CD14-positive monocyte (primary cell): ENCODE measurements at places on chromosomes 7 and 10. TPM values are rescaled to one million over a fixed set of nuclear protein-coding genes. Genes with fewer than 3 reads are reported as not detected.

Gene GNGT1
- not detected for polyA plus RNA-seq

Gene C10orf67
- not detected for polyA plus RNA-seq

Gene ABCB1
- 0.24 TPM for polyA plus RNA-seq

Gene FOXI2
- not detected for polyA plus RNA-seq

Gene UTF1
- 0.14 TPM for polyA plus RNA-seq

DNA sequence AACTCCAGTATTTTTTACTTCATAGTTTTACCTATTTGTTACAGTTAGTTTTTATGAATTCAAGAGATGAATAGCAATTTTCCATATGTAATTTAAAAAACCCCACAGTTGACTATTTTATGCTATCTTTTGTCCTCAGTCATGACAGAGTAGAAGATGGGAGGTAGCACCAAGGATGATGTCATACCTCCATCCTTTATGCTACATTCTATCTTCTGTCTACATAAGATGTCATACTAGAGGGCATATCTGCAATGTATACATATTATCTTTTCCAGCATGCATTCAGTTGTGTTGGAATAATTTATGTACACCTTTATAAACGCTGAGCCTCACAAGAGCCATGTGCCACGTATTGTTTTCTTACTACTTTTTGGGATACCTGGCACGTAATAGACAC, 184.2 kb downstream of the CFTR start:
- no peak for DNase-seq
- no peak overlapping the region for H3K27ac ChIP-seq

DNA sequence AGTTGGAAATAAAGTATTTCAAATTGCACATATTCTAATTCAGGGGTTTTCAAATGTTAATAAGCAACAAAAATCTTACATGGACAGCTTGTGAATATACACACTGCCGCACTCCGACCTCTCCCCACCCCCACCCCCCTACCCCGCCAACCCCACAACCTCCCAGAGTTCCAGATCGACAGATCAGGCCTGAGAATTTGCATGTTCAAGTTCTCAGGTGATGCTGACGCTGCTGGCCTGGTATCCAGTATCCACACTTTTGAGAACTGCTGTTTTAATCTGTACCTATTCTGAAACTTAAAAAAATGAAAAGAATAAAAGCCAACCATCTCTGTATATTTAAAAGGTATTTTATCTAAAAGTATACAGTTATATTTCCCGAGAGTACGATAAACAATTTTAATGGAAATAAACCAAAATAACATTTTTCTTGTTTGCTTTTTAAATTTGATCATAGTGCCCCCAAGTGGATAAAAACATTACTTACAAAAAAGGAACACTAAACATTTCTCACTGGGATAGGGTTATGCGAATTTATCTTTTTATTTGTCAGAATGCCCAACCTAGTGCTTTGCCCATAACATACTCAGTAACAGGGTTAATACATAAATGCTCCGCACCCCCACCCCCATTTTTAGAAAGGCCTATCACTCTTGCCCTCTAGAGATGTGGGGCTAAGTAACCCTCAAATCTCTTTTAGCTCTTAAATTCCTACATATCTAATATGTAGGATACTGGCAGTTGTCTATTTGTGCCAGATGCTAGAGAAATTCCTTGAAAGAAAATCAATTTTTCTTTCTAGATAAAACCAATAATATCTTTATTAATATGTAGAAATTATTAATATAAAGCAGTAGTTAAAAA, 166.3 kb downstream of the RNF133 start:
- no peak overlapping the region for H3K27ac ChIP-seq
- H3K4me3 ChIP-seq, result no peak overlapping the region
- DNase-seq, result no peak
- no peaks in the 10 kb centered on the region for H3K4me1 ChIP-seq
- H3K27me3 ChIP-seq, result no peaks in the 10 kb centered on the region

GRCh38 chr7:50190776-50191175, 97.7 kb upstream of the ZPBP start:
- no peak for DNase-seq
- peaks cover 7% of the 10 kb centered on the region for H3K4me1 ChIP-seq
- H3K4me3 ChIP-seq, result no peak overlapping the region

- no peaks in the 10 kb centered on the region for H3K36me3 ChIP-seq
- DNase-seq, result peak; percentile 26
- no peak overlapping the region for H3K27ac ChIP-seq
- H3K4me1 ChIP-seq, result peaks cover 49% of the 10 kb centered on the region
- H3K27me3 ChIP-seq, result no peaks in the 10 kb centered on the region
- H3K4me3 ChIP-seq, result no peak overlapping the region
Observed at GRCh38 chr7:47149208-47149839, 432.6 kb downstream of the TNS3 start.

- no peaks in the 10 kb centered on the region for H3K4me1 ChIP-seq
- no peaks in the 10 kb centered on the region for H3K27me3 ChIP-seq
- no peak overlapping the region for H3K27ac ChIP-seq
- H3K36me3 ChIP-seq, result no peaks in the 10 kb centered on the region
- H3K4me3 ChIP-seq, result no peak overlapping the region
Observed at GRCh38 chr7:69245646-69246045, 352.6 kb upstream of the AUTS2 start.

- H3K36me3 ChIP-seq, result no peaks in the 10 kb centered on the region
- H3K4me3 ChIP-seq, result no peak overlapping the region
- no peaks in the 10 kb centered on the region for H3K27me3 ChIP-seq
- H3K4me1 ChIP-seq, result no peaks in the 10 kb centered on the region
Observed at GRCh38 chr10:3693022-3693697, 91.8 kb downstream of the KLF6 start.

DNA sequence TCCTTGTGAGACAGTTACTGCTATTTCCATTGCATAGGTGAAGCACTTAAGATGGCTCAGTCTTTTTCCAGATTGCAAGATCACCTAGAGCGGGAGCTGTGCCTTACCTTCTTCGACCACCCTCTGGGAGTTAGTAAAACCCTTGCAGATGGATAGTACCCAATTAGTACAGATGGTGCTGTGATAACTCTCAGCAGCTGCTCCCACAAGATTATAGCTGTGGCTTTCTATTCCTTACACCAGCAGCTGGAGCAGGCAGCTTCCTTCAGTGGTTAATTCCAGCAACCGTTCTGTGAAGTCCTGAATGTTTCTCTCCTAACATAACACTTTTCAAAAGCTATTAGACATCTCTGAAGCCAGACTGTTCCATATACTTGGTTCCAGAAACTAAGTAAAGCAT, 796.8 kb downstream of the XPNPEP1 start:
- DNase-seq, result no peak
- H3K36me3 ChIP-seq, result no peaks in the 10 kb centered on the region
- no peak overlapping the region for H3K27ac ChIP-seq
- H3K27me3 ChIP-seq, result no peaks in the 10 kb centered on the region

DNA sequence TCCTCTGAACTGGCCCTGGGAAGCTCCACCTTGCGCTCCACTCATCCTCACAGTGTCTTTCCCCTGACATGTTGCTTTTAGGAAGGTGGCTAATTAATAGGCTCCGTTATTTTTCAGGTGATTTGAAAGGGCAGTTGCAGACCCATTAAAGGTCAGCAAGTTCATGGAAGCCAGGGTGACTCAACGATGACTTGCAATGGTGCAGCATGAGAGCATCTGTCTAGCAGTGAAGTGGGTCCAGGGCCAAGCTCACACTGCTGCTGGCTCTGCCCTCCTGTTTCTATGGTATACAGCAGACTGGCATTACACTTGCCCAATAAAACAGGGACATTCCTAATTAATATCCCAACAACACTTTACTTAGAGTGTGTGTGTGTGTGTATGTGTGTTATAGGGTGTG, 68.8 kb upstream of the WDR11 start:
- no peaks in the 10 kb centered on the region for H3K36me3 ChIP-seq
- DNase-seq, result no peak
- peaks cover 4% of the 10 kb centered on the region for H3K27me3 ChIP-seq
- no peak overlapping the region for H3K4me3 ChIP-seq
- H3K27ac ChIP-seq, result no peak overlapping the region
- peaks cover 5% of the 10 kb centered on the region for H3K4me1 ChIP-seq

DNA sequence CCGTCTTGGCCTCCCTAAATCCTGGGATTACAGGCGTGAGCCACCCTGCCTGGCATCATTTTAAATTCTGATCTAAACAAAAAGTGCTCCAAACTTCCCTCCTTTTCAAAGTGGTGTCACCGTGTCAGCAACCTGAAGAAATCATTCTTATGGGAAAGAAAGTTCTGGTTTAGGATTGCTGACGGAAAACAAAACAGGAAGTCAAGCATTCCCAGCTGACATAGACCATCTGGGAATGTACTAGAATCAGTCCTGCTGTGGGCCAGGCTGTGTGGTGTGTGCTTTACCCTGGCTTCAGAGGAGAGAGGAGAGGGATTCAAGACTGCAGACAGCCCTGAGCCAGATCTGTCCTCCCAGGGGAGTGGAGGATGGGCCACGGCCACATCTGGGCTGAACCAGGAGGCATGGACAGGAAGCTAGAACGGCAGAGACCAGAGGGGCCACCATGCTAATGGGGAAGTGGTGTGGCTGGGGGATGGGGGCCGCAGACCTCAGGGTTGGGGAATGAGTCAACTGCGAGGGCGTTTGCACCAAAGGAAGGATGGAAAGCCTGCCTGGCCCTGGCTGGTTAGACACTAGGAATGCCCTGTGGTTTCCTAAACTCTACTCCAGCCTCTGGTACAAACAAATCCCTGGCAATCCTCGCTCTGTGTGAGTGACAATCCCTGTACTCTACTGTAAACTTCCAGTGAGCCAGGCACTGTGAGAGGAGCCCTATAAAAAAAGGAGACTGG, 16.7 kb upstream of the CLIP2 start:
- no peaks in the 10 kb centered on the region for H3K27me3 ChIP-seq
- DNase-seq, result peak; percentile 83
- peak overlapping the region; percentile 62 for H3K4me3 ChIP-seq
- peaks cover 34% of the 10 kb centered on the region for H3K4me1 ChIP-seq
- no peaks in the 10 kb centered on the region for H3K36me3 ChIP-seq
- H3K27ac ChIP-seq, result peak overlapping the region; percentile 81

- H3K36me3 ChIP-seq, result peaks cover 49% of the 10 kb centered on the region
- H3K4me3 ChIP-seq, result no peak overlapping the region
- H3K27ac ChIP-seq, result no peak overlapping the region
- H3K27me3 ChIP-seq, result no peaks in the 10 kb centered on the region
- peak; percentile 48 for DNase-seq
Observed at GRCh38 chr7:116236020-116236630, 25.8 kb downstream of the TES start.

DNA sequence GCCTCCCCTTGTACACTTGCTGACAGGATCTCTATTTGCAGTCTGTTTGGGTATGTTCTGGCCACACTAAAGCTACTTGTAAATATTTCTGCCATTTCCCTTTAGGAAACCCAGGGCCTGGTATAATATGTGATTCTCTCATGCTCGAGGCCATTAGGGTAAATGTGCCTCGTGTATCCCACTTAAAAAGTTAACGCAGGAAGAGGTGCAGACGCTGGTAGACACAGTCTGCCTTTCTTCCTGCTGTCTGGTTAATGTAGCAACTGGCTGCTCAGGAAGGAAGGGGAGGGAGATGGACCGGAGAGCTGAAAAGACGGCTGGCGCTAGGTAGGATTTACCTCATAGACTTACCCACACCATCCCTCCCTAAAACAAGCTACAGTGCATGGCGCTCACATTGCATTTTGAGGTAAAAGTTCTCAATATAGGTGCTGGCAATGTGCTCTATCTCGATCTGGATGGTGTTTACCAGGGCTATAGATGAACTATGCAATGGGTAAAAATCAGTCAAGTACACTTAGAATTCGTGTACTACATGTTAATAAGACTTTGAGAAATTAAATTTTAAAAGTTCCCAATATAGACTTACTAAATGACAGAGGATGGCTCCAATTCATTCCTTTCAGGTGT, 125.9 kb downstream of the JAZF1 start:
- H3K36me3 ChIP-seq, result no peaks in the 10 kb centered on the region
- no peaks in the 10 kb centered on the region for H3K4me1 ChIP-seq
- no peak overlapping the region for H3K27ac ChIP-seq
